Activated naive CD8-positive, alpha-beta T cell treated with anti-CD3 and anti-CD28 coated beads, Interleukin-2, amount 50 U/mL, for 24 hours (primary cell): ENCODE measurements at places on chromosomes 1 and 21.

DNA sequence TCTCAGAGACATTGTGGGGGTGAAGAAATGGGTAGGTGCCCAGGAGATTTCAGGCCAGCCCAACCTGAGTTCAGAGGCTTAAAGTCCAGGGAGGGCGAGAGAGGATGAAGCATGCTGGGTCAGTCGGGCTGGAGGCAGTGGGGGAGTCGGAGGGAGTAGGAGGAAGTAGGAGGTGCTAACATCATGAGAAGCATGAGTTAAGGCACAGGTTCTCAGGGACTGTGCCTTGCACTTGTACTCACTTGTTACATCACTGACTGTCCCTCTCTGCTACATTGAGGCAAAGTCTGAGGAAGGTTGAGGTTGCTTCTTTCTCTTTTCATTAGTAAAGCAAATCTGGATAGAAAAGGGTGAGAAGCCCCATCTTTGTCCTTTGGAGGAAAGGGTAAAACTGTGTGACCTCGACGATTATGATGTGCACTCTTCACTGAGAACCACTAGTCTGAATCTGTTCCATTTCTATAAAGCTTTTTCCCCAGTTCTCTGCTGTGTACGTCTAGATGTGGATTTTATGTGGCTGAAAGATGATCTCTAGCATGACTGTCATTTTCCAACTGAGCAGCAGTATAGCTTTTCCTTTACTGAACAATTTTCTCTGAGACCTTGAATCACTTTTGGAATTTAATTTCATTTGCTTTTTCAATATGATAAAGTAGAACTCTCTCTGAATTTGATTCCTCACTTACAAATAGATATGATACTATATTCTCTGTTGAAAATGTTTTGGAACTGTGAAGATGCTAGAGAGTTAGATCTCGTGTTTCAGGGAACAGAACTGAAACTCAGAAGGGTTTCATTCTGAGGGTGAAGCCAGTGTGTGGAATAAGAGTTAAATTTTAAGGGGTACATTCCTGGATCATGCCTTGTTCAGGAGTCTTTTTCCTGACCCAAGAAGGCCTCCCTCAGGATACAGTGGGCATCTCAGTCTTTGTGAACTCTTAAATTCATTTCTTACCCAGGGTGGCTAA lies 94.6 kb downstream of the FGGY start:
- DNase-seq: no peak

GRCh38 chr1:58000821-58001220 lies 545.7 kb downstream of the OMA1 start:
- no peak for DNase-seq

- no peak for DNase-seq
Observed at GRCh38 chr1:174818951-174819350, 180.8 kb upstream of the CACYBP start.

DNA sequence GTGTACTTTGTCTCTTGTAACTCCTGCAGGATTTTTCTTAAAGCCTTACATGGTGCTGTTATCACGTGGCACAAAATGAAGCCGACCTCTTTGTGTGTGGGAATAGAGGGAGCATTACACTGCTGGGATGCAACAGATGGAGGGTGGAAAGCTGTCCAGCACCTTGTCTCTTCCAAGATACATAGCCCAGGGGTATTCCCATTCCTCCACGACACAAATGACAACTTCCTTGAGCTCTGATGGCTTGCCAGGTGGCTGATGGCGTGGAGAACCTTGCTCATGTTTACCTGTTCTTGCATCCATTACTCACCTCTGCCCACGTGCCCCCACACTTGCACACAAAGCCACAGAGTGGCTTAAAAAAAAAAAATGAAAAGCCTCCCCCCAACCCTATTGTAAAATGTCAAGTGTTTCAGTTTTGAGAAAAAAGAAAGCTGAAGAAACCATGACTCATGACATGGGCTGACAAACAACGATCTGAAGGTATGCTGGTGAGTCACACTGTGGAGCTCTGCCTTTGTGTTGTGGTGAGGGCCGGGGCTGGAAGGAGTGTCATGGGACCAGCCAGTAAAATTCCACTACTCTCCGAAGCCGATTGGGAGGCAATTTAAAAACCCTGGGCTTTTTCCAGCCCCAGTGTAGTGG lies 32.0 kb upstream of the ATP5PO start:
- peak; percentile 79 for DNase-seq

DNA sequence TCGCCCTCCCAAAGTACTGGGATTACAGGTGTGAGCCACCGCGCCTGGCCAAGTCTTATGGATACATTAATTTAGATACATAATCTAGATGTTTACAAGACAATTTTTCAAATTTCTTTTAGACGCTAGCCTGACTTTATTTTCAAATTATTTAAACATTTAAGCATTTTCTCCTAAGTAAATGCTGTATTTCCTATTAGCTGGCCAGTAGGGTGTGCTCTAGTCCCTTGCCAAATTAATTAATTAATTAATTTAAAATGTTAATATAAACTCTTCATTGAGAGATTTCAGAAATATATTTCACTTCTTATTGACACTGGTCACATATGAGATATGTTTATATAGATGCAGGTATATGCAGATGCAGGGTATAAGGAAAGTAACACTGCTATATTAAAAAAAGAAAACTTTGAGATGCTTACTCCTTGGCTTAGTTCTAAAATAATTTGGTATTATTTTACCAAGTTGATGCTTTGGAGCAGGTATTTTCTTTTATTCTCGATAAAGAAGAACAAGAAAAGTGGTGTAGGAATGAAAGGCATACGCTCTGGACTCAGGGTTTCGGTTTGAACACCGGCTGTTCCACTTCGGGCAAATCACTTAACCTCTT lies 5.2 kb upstream of the ERRFI1 start:
- DNase-seq: no peak

GRCh38 chr1:153404768-153405167 lies 11.6 kb upstream of the S100A7A start:
- DNase-seq: peak; percentile 65

DNA sequence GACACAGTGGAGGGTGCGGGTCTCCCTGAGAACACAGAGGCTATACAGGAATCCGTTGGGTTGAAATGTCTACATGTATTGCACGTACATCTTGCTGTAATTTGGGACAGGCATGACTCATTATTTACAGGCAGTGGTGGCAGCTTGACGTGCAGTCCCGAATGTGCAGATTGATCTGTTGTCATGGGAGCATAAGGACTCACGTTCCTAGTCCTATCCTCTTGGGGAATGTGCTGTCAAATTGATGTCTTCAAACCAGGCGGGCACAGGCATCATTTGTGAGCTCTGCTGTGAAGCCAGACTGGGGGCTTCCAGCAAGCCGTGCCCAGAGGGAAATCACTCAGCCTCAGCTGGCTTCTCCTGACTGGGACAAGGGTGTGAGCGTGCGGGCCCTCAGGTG lies 40.5 kb downstream of the S100B start:
- DNase-seq: no peak

DNA sequence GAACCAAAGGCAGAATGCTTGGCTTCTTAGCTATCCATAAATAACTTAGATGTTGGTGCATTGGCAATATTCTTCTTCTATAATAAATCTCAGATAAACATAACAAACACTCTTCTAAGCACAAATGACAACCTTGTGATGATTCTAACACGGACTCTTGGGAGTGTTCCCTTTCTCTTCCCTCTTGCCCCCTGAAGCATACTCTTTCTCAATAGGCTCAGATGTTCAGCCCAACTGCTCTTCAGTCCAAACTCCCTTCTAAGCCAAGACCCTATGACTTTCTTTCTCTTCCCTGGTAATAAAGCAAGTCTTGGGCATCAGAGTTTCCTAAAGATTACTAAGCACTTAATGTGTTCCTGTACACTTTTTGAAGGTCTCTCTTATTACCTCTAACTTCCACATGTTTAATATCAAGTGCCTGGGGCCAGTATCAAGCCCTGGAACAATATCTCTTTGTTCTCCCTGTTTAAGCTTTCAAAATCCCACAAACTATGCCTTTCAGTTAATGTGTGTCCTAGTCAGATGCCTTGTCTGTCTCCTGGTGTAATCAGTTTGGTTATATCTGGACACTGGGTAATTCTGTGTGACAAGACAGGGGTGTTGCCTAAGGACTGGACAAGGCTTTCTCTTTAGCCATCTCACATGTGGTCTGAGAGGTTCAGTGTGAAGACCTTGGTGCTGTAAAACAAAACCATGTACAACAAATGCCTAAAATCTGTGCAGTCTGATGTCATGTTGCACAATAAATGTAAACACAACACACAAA lies 92.9 kb upstream of the IVNS1ABP start:
- DNase-seq: no peak

DNA sequence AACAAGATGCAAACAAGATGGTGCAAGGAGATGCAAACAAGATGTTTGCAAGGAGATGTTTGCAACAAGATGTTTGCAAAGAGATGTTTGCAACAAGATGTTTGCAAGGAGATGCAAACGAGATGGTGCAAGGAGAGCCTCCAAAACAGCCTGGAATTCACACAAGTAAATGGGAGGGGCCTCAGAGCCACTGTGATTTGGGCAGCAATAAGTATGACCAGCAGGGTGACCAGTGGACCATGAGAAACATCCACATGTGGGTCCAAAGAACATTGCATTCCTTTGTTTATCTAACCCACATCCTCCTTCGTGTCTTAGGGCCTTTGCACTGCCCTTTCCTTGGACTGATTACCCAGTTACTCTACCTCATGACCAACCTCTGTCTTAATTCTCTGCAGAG lies 162.9 kb downstream of the PLPP3 start:
- no peak for DNase-seq

GRCh38 chr1:222547944-222548671 lies at the start of gene HHIPL2:
Gene HHIPL2, minus strand, starts transcription at chr1:222548104. Its CDS starts 60 bp downstream, at chr1:222548044.
- DNase-seq: no peak

DNA sequence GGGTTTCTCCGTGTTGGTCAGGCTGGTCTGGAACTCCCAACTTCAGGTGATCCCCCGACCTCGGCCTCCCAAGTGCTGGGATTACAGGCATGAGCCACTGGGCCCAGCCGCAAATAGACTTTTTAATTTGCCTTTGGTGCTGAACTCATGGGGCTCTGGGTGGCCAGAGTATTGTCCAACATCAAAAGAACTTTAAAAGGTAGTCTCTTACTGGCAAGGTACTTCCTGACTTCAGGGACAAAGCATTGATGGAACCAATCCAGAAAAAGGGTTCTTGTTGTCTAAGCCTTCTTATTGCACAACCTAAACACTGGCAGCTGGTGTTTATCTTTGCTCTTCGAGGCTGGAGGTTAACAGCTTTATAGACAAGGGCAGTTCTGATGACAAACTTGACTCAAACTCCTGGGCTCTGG lies 3.8 kb upstream of the KTI12 start:
- no peak for DNase-seq

DNA sequence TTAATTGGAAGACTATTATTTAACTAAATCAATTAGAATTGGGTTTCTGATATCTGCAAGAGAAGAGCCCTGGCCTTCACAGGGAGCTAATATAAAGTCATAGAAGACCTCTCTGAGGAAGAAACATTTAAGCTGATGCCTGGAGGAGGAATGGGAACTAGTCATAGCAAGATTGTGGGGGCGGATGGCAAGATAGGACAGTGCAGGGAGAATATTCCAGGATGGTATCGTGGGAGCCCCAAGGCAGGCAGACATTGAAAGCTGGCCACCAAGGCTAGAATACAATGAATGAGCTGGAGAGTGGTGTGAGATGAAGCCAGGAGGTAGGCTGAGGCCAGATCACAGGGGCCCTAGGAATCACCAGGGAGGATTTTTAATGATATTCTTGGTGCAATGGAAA lies 20.8 kb upstream of the MYSM1 start:
- no peak for DNase-seq

GRCh38 chr1:40637470-40638007 lies 27.9 kb downstream of the RIMS3 start:
- DNase-seq: no peak

- DNase-seq: no peak
Observed at GRCh38 chr1:223724376-223724775, 12.0 kb downstream of the CAPN2 start.

- no peak for DNase-seq
Observed at GRCh38 chr1:115092175-115092574, 2.9 kb upstream of the TSPAN2 start.
